GM03348 (cell line): ENCODE measurements at places on chromosomes 7 and 10.
A peak's percentile ranks its signal among the peaks of the same experiment; 100 is the strongest.

DNA sequence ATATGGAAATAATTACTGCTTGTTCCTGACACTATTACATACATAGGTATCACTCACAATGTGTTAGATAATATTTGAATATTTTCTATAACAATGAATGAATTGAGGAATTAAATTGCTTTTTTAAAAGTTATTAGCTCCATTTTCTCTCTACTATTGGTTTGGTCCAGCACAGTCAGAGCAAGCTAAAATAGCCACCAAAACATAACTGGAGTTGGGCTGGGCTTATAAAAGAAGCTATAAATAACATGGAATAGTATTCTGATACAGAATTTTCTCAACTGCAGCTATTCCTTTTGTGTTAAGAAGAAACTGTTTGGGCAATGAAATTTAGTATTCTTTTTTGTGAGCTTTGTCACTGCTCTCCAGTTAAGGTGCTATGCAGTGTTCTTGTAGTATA, 142.6 kb upstream of the LRRN3 start:
- DNase-seq = no peak

- DNase-seq = peak; percentile 26
Observed at GRCh38 chr10:7666253-7667023, at the start of gene ITIH5. ITIH5 (minus strand) TSS chr10:7666966; CDS start chr10:7666892, 74 bp downstream.

DNA sequence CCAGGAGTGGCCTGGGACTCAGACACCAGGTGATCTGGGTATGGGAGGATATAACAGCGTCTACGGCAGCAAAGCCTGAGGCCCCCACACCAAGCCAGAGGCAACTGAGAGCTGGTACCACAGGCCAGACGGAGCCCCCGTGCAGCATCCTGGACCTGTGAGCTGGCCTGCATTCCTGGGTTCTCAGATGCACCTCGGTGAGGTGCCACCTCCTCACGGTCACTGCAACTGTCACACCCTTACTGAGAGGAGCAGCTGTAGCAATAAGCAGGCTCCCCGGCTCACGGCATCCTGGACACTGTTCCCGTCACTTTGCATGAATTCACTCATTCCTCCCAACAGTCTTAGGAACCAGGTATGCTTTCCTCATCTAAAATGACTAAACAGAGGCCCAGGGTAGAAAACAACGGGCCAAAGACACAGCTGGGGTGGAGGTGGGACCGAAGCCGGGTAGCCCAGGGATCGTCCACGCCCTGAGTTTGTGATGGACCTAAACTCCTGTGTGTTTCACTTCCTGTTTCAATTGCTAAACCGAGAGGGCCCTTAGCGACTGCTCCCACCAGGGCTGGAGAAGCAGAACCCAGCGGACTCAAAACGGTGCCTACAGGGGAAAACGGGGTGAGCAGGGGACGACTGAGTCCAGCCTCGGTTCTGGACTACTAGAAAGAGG, 98.7 kb downstream of the CTBP2 start:
- no peak for DNase-seq

GRCh38 chr10:94617389-94617944, 66.1 kb upstream of the CYP2C18 start:
- DNase-seq = no peak

DNA sequence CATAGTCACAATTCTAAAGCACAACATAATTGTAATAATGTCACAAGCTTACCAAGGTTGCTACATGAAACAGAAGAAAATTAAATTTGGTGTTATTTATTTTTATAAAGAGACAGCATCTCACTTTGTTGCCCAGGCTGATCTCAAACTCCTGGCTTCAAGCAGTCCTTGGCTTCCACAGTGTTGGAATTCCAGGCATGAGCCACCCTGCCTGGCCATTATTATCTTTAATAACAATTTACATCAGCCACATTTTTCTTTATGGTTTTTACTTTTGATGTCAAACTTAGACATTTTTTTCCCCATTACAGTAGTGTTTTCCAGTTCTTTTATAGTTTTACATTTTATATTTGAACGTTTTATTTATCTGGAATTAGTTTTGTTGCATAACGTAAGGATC, 46.7 kb downstream of the BMPR1A start:
- peak; percentile 24 for DNase-seq

GRCh38 chr7:1931256-1931950, 261.3 kb downstream of the ELFN1 start:
- no peak for DNase-seq

GRCh38 chr10:895324-895723, 36.2 kb downstream of the LARP4B start:
- no peak for DNase-seq

GRCh38 chr7:158705234-158705850, 738 bp upstream of the NCAPG2 start:
- no peak for DNase-seq

DNA sequence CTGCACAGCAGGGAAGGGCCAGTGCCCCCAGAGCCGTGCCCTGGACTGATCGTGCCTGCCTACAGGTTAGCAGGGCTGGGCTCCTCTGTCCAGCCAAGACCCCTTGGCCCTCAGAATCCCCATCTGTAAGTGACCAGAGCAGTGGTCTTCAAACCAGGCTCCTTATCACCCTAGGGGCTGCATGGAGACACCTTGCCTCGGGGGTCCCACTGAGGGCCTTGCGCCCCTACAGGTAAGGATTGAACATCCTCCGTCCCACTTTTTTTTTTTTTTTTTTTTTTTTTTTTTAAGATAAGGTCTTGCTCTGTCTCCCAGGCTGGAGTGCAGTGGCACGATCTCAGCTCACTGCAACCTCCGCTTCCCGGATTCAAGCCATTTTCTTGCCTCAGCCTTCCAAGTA, 32.6 kb upstream of the RADIL start:
- no peak for DNase-seq

DNA sequence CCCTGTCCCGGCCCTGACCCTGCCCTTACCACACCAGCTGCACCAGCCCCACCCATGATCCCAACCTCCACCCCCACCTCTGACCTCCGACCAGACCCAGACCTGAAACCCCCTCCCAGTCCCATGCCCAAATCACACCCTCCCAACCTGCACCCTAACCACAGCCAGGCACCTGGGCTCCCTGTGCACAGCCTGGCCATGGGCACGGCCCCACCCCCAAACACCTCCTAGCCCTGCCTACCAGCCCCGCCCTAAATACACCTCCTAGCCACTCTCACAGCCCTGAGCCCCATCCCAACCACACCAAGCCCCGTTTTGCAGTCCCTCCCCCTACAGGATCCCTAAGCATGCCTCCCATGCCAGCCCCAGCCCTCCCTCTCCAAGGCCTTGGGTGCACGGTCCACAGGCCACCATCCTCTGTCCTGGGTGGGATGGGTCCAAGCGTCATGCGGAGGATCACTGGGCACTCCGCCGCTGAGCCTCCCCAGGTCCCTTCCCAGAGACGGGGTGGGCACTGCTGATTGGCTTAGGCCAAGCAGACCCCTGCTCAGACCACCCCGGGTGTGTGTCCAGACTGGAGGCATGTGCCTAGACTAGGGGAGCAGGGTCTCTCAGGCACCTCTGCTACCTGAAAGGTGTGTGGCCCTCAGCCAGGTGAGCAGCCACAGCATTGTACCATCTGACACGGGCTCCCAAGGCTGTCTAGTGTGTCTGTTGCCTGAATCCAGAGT, 30.1 kb downstream of the INSIG1 start:
- no peak for DNase-seq

DNA sequence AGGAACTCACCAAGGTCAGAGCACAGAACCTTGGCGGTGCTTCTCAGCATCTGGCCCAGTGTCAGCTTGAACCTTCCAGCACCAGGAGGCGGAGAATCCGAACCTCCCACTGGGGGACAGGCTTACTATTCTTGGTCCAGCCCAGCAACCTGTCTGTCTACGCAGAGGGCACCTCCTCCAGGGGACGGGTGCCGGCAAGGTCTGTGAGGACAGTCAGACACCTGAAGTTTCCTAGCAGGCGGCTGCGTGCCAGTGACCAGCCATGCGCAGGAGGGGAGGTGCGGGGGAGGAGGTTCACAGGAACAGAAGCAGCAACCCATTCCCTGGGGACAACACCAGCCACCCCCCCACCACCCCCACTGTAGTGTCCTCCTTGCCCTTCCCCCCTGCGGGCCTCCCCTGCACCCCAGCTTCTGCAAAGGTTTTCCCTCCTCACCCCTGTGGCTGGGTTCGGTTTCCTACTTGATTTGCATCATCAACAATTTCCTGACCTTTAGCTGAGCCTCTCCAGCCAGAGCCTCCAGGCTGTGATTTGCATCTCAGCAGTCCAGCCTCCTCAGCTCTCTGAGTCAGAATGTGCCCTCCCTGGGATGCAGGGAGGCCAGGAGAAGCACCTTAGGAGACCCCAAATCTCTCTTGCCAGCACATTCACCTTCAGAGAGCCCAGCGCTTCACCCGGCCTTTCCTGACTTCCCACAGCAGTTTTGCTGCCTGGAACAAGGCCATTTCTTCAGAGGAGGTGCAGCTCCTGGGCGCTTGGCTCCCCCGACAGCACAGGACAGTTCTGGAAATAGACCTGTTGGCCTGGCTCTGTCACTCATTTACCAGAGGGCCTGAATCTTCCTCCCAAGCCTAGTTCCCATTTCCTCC, 107.5 kb upstream of the NPS start:
- no peak for DNase-seq

DNA sequence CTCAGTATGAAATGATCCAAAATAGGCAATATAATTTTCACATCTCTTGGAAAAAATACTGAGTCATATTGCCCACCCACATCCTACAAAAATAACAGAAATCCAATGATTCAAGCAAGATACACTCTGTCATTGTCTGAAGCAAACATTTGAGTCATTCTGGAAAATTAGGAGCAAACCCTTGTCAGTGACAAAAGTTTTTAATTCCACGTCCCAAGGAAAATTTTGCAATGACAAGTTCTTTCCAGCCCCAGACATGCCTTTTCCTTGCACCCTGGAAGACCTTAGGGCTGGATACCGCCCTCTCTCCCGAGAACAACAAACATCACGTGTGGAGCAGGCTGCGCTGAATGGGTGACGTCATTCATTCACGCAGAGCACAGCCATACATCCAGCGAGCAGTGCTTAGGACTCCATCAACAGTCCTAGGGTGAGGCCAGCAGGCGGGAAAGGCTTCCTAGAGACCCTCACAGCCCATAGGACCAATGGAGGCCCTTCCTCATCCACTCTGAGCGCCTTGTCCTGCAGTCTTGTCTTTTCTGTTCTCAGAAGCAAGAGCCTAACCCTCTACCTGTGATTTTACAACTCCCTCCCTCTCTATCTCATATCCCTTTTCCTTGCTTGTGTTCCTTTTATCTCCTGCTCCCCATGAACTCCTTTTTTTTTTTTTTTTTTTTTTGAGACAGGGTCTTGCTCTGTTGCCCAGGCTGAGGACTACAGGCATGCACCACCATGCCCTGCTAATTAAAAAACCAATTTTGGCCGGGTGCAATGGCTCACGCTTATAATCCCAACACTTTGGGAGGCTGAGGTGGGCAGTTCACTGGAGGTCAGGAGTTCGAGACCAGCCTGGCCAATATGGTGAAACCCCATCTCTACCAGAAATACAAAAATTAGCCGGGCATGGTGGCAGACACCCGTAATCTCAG, 23.5 kb upstream of the KDM7A start:
- DNase-seq = peak; percentile 72

GRCh38 chr7:96976106-96976505, 29.2 kb upstream of the DLX6 start:
- no peak for DNase-seq

GRCh38 chr7:52249741-52250140, 785.7 kb upstream of the POM121L12 start:
- DNase-seq = no peak

GRCh38 chr7:95723583-95724180, 48.7 kb upstream of the DYNC1I1 start:
- peak; percentile 73 for DNase-seq

DNA sequence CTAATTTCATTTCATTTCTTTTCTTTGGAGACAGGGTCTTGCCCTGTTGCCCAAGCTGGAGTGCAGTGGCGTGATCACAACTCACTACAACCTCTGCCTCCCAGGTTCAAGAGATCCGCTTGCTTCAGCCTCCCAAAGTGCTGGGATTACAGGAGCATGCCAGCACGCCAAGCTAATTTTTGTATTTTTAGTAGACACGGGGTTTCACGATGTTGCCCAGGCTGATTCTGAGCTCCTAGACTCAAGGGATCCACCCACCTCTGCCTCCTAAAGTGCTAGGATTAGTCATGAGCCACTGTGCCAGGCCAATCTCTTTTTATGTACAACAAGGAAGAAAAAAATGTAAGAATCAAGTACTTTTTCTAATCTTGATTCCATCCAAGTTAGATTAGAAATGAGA, 10.7 kb upstream of the KMT2E start:
- DNase-seq = no peak

DNA sequence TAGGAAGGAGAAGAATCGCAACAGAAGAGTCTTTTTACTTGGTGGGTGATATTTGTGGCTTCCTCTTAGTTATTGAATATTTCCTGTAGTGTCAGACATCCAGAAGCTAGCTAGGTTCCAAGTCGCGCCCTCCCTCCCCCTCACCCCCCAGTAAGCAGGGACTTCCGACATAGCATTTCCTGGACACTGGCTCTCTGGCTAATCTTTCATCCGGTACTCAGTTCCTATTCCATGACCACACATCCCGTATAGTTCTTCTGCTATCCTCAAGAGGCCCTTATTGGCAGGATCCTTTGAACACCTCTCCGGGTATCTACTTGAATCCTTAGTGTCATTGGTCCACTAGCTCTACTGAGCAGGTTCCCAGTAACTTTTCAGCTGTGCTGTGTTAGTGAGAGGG, 167.8 kb downstream of the HDAC9 start:
- no peak for DNase-seq

DNA sequence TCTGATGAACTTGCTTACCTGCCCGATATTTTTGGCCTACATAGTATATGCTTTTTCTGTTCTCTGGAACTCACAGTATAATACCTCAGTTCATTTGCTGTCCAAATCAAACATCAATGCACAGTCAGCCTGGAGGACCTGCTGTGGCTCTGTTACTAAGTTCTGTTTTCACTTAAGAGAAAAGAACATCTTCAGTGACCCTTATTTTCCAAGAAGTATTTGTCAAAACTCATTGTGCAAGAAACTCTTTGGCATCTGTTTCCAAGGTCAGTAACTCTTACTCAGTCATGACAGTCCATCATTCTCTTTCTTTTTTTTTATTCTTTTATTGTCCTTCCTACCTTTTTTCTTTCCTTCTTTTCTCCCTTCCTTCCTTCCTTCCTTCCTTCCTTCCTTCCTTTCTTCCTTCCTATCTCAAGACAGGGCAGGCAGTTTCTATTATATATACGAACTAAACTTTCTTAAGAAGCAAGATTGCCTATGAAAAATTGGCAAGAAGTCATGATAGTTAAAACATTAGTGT, 37.8 kb upstream of the SEM1 start:
- no peak for DNase-seq

DNA sequence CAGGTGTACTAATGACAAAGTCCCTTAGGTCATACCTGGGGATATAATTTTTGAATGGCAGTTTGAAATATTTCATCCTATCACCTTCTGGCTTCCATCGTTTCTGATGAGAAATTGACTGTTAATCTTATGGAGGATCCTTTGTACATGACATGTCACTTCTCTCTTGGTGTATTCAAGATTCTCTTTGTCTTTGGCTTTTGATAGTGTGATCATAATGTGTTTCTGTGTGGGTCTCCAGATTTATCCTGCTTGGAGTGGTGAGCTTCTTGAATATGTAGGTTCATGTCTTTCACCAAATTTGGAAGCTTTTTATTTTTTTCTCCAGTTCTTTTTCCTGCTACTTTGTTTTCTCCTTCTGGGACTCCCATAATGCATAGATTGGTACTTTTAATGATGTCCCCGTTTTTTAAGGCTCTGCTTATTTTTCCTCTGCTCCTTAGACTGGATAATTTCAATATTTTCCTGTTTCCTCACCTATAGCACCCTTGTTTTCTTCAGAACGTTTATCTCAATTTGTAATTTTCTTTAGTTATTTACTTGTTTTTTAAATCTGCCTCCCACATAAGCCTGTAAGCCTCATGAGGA, 4.4 kb downstream of the RBM33 start:
- DNase-seq = no peak

GRCh38 chr10:70190102-70190501, 19.8 kb upstream of the SAR1A start:
- DNase-seq = no peak
